NCI-H2171 (cell line): ENCODE measurements at places on chromosomes 1 and 21.

- no peak for DNase-seq
Observed at GRCh38 chr1:24179251-24179840, 7.7 kb downstream of the IFNLR1 start.

DNA sequence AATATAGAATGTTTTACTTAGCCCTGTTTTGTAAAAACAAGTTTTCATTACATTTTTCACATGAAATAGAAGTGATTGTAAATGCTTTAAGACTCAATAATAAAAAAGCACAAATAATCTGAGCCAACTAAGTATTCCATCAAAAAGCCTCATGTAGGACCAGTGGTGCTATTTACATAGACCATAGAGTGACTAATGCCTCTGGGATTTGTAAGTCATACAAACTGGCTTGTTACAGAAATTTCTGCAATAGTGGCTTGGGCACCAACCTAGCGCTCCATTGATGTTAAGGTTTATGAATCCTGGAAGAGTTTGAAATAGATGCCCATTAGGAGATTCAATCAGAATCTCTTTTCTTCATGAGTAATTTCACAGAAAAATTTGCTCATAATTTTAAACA is 31.9 kb downstream of the ZMYM1 start:
- no peak for DNase-seq

GRCh38 chr21:36976882-36977651 is 10.6 kb upstream of the HLCS start:
- DNase-seq = peak; percentile 26

- DNase-seq = peak; percentile 65
Observed at GRCh38 chr1:65467536-65467935, 47.1 kb downstream of the LEPR start.

- DNase-seq = no peak
Observed at GRCh38 chr1:240687820-240688219, 75.9 kb upstream of the GREM2 start.

DNA sequence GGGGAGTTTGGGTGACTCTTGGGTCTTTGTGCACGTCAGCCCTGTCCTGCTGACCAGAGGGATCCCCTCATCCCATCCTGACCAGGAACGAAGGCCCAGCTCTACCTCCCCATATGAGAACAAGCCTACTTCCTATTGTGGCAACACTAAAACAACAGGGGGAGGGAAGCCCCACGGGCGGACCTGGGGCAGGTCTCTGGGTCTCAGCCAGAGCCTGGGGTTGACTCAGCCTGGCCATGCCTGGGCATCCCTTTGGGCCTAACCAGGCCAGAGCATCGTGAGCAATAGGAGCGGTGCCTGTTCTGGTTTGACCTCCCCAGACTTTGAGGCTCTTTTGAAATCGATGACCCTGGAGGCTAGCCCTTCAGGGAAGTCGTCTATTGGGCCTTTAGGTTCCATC is 16.8 kb downstream of the RPS6KA1 start:
- DNase-seq = no peak

DNA sequence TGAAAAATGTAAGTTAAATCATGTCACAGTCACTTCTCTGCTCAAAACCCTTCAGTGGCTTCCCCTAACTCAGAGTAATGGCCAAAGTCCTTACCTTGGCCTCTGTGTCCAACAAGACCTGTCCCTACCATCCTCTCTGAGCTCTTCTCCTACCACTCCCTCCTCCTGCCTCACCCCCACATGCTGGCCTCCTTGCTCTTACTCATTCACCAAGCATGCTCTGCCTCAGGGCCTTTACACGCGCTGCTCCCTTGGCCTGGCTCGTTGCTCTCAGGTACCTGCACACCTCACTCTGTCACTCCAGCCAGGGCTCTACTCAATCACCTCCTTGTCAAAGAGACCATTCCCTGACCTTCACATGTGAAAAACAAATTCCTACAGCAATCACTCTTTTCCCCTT is 54.2 kb downstream of the SEC16B start:
- DNase-seq = no peak

GRCh38 chr1:154348429-154349076 is 23.2 kb downstream of the ATP8B2 start:
- no peak for DNase-seq
